Skin of body (tissue), 3 donors: ENCODE measurements at places on chromosomes 2 and 18.

GRCh38 chr2:42359304-42359964 is 1.6 kb downstream of the COX7A2L start:
- no peak for DNase-seq

DNA sequence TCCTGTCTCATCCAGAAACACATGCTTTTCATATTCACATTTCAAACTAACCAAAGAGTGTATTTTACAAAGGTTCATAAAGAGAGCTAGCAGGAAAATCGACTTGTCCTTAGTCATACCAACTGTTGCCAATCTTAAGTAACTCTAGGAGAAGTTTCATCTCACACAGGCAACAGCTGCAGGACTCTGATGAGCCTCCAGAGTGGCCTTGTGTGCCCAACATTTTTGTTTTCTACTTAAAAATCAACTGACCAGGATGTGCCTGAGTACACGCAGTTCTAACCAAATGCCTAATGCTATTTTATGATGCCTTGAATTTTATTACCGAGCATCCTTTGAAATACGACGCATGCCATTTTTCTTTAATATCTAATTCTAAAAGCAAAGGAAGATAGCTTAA is 595.9 kb upstream of the LRRTM4 start:
- no peak for DNase-seq

- DNase-seq: no peak
Measured at GRCh38 chr2:103880081-103880834, 973.7 kb upstream of the POU3F3 start.

GRCh38 chr2:203690117-203690431 is 16.4 kb upstream of the CD28 start:
- DNase-seq: no peak

DNA sequence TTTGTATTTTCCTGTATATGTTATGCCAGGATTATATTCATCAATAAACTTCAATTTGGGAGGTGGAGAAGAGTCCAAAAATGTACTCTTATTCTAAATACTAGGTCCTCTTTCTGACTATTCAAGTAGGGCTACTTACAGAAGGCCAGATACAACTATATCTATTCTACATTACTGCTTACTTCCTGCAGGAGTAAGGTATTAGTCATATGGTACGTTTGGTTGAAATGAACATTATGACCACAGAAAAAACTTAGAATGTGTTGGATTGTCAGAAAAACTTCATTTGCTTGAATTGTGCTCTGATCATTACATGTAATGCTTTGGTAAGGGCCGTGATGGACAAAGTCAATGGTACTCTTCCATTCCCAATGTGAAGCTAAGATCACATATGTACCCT is 35.0 kb downstream of the STAT4 start:
- no peak for DNase-seq

GRCh38 chr18:1002653-1003178 is 98.0 kb downstream of the ADCYAP1 start:
- no peak for DNase-seq

GRCh38 chr2:86285571-86285970 is 51.9 kb downstream of the REEP1 start:
- DNase-seq: no peak

DNA sequence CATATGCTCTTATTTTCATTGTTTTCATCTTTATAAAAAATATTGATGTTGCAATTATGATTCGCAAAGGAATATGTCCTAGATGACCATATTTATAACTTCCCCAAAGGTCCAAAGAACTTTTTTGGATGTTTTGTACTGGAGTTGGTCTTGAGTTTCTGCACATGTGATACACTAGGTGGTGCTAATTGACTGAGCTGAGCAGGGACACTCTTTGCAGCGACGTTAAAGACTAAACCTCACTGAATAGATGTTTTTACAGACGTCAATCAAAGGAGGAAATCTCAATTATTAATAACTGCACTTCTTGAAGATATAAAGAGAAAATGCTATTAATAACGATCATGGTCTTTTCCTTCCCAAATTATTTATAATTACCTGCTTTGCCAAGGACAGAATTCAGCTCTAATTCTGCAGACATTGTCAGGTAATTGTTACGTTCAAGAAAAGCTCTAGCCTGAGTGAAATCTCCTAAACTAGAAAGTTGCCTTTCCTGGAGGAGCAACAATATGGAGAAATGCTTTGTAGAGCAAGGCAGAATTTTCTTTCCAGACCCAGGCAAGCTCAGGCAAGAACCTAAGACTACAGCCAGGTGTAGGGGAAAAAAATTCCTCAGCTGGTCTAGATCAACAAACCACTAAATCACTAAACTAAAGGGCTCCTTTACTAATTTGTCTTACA is 119.3 kb upstream of the RBBP8 start:
- no peak for DNase-seq

- DNase-seq: no peak
Measured at GRCh38 chr18:24773101-24773500, 312.7 kb downstream of the HRH4 start.

GRCh38 chr2:28391564-28392296 is 928 bp upstream of the FOSL2 start:
- peak; percentile 88 for DNase-seq

DNA sequence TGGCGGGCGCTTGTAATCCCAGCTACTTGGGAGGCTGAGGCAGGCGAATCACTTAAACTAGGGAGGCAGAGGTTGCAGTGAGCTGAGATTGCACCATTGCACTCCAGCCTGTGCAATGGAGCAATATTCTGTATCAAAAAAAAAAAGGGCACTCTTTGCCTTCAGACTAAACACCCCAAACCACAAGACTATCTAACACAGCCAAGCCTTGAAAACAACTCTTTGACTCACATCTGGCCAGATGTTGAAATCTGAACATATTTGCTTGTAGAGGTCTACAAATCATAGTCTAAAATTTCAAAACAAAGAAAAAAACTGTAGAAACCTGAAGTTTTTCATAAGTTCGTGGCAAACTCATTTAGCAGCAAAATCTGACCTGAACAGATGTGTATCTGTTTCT is 94.9 kb downstream of the FAM161A start:
- DNase-seq: no peak

GRCh38 chr2:121875585-121876185 is 120.2 kb downstream of the TSN start:
- peak; percentile 41 for DNase-seq

DNA sequence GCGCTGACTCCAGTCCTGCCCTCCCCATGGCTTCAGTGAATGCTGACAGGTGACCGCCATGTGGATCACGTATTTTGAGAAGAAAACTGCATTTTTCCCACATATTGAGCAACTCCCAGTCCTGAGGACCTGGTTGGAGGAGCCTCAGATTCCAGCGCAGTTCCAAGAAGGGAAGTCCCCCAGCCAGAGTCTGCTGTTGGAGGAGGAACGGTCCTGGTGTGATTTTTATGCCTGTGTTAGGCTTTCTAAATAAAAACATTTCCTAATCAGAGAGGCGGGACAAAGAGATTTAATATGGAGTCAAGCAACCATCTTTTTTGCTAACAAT is 32.3 kb upstream of the COL6A3 start:
- no peak for DNase-seq

- no peak for DNase-seq
Measured at GRCh38 chr2:219209236-219210195, 2.9 kb downstream of the ZFAND2B start.

- peak; percentile 61 for DNase-seq
Measured at GRCh38 chr2:62660582-62661262, 44.8 kb upstream of the EHBP1 start.

GRCh38 chr2:120793682-120794403 is 58.2 kb downstream of the GLI2 start:
- no peak for DNase-seq

- DNase-seq: no peak
Measured at GRCh38 chr18:50004013-50004412, 190.7 kb upstream of the ACAA2 start.
